Left lung (tissue), 14 donors: ENCODE measurements at places on chromosomes 2 and 18. TPM values are rescaled to one million over a fixed set of nuclear protein-coding genes. Genes with fewer than 3 reads are reported as not detected.

DNA sequence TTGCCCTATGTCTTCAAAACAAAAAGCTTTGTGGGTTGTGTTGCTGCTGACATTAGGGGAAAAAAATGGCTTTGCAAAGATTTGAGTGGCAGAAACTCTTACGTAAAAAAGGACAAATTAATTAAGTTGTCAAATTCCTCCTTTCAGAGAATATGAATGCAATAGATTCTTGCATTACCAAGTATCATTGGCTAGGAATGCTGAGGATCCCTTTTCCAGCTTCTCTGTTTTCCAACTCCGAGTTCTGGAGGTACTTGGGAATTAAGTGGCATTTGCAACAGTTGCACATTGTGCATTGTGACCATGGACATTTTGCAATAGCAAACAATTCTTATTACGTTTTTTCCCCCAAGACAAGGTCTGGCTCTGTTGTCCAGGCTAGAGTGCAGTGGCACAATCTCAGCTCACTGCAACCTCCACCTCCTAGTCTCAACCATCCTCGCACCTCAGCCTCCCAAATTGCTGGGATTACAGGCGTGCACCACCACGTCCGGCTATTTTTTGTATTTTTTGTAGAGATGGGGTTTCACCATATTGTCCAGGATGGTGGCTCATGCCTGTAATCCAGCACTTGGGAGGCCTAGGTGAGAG is 29.9 kb upstream of the PPP1CB start:
- H3K27ac ChIP-seq: no peak overlapping the region
- DNase-seq: no peak
- H3K36me3 ChIP-seq: no peaks in the 10 kb centered on the region
- H3K4me3 ChIP-seq: no peak overlapping the region
- H3K4me1 ChIP-seq: peaks cover 9% of the 10 kb centered on the region
- H3K27me3 ChIP-seq: no peaks in the 10 kb centered on the region

Gene FBXO11
- total RNA-seq: 68.2 TPM

DNA sequence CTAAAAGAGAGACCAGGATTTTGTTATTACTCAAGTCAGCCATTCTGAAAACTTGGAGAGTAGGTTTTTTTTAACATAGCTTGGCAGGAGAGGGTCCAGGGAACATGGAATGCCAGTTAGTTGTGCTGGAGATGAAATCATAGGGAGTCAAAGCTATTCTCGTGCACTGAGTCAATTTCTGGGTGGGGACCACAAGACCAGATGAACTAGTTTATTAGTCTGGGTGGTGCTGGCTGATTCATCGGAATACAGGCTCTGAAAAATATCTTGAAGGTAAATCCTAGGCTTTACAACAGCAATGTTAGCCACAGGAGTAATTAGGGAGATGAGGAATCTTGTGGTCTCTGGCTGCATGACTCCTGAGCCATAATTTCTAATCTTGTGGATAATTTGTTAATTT is 921.4 kb downstream of the TRIB2 start:
- H3K36me3 ChIP-seq: no peaks in the 10 kb centered on the region
- no peak for DNase-seq
- H3K27ac ChIP-seq: no peak overlapping the region
- H3K27me3 ChIP-seq: no peaks in the 10 kb centered on the region
- H3K4me1 ChIP-seq: no peaks in the 10 kb centered on the region
- no peak overlapping the region for H3K4me3 ChIP-seq

DNA sequence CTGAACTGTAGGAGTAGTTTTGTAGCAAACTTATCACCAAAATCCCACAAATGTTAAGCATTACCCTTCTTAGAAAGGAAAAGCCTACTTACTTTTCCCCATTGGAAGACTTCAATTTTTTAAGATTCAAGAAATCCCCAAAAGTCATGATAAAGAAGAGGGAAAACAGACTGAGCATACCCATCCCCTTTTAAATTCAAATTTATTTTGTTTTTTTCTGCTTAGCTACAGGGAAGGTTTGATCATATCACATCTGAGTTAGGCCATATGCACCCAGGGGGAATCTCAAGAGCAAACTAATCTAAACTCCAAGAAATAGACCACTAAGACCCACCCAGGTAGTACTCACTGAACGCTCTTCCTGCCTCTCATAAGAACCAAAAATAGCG is 174.6 kb downstream of the TGIF1 start:
- peaks cover 28% of the 10 kb centered on the region for H3K4me1 ChIP-seq
- no peaks in the 10 kb centered on the region for H3K36me3 ChIP-seq
- no peak overlapping the region for H3K4me3 ChIP-seq
- DNase-seq: no peak
- H3K27me3 ChIP-seq: no peaks in the 10 kb centered on the region
- H3K27ac ChIP-seq: peak overlapping the region; percentile 85

GRCh38 chr2:141611981-141612380 is 518.8 kb downstream of the LRP1B start:
- no peak overlapping the region for H3K27ac ChIP-seq
- H3K4me1 ChIP-seq: no peaks in the 10 kb centered on the region
- DNase-seq: no peak

GRCh38 chr2:226669905-226670304 is 129.7 kb downstream of the IRS1 start:
- no peaks in the 10 kb centered on the region for H3K36me3 ChIP-seq
- no peak overlapping the region for H3K4me3 ChIP-seq
- no peak for DNase-seq
